ENCODE measurements at places on chromosomes 2 and 18. TPM values are rescaled to one million over a fixed set of nuclear protein-coding genes. Genes with fewer than 3 reads are reported as not detected.

The FAM124B gene
- 0.83 TPM for total RNA-seq

- no peak for DNase-seq
These were observed 66.7 kb downstream of the COPS8 start for GRCh38 chr2:237152361-237152760.

GRCh38 chr2:41038408-41038807 is 586.5 kb upstream of the SLC8A1 start:
- DNase-seq: no peak

GRCh38 chr2:148796735-148797512 is 78.1 kb upstream of the KIF5C start:
- DNase-seq: no peak

GRCh38 chr2:43358410-43359201 is 132.2 kb upstream of the ZFP36L2 start:
- no peak for DNase-seq
